IPS DF 6.9 (cell line): ENCODE measurements at places on chromosomes 11 and 22.

DNA sequence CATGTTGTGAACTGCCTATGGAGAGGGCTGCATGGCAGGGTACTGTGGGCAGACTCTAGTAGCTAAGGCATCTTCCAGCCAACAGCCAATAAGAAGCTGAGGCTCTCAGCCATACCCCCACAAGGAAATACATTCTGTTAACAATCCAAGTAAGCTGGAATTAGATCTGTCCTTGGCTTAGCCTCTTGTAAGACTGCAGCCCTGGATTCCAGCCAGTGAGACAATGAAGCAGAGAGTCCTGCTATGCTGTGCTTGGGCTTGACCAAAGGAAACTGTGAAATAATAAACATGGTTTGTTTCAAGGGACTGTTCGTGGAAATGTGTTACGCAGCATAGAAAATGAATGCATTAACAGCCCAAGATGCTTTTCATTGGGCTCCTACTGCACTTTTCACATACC, 1097.4 kb upstream of the CCDC90B start:
- no peak for DNase-seq

DNA sequence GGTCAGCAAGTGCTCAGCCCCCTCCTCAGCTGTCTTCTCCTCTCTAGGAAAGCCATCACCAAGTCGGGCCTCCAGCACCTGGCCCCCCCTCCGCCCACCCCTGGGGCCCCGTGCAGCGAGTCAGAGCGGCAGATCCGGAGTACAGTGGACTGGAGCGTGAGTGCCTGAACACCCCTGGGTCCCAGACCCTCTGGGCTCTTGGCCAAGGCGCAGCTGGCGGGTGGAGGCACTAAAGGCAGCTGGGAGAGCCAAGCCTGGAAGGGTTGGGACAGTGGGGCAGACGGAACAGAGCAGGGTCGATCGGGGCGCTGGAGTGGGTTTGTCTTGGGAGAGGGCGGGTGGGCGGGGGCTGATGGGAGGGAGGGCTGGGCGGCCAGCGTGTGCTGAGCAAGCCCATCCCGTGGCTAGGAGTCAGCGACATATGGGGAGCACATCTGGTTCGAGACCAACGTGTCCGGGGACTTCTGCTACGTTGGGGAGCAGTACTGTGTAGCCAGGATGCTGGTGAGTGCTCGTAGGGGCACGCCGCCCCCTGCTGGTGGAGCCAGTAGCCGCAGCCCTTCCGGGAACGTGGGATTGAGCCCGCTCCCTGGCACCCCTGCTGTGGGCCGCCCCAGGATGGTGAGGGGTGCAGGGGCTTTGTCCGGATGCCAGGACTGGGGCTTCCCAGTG, 14.1 kb upstream of the MDK start:
- DNase-seq = no peak

GRCh38 chr11:134589129-134589528, 177.1 kb upstream of the B3GAT1 start:
- no peak for DNase-seq

DNA sequence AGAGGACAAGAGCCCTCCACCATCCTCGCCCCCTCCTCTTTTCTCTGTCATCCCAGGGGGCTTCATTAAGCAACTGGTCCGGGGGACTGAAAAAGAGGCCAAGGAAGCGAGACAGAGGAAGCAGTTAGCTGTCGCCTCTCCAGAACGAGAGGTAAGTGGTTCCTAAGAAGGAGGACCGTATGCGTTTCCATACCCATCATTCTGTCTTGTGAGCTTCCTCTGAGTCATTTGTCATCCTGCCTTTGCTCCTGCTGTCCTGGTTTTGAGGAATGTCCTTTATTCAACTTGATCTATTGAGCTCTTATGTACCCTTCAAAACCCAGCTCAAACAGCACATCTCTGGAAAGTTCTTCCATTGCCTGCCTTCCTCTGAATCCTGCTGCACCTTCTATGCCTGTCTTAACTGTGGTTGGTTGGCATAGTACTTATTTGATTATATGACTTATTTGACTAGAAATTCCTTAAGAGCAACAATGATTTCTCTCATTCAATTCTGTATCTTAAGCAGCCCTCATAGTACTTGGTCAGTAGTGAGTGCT, 21.3 kb downstream of the MYO18B start:
- no peak for DNase-seq

DNA sequence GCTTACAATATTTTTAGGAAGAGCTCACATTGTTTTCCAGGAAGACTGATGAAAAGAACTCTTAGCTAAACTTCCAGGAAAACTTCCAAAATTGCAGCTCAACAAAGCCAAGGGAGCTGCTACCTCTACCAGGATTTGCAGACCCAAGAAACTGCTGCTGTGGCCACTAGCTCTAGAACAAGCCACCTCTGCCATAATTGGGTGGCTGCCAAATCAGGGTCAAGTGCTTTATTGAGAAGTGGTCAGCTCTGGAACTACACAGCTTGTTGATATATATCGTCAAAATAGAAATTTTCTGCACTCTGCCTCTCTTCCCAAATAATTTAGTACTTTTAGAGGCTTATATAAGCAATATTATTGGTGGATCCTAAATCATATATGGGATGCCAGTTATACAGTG, 371.8 kb upstream of the CHORDC1 start:
- no peak for DNase-seq

DNA sequence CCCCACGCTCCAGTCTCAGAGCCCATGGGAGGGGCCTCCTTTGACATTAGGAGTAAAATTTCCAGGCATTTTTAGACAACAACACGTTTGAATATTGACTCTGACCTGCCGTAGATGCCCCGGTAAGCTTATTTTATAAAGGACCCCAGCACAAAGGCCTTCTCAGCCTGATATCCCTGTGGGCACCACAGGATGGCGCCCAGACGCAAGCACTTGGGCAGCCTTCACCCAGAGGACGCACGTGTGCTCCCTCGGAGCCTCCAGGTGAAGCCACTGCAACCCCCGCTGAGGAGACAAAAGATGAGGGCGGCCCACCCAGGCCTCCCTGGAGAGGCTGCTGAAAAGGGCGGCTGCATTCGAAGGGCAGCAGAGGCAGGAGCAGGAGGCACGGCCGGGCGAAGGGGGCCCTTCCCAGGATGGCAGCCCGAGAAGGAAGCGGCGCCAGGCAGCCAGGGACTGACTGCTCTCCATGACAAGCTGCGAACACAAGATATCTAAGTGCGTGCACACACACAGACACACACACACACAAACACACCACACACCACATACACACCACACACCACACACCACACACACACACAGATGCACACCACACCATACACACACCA, 15.2 kb upstream of the TH start:
- no peak for DNase-seq

DNA sequence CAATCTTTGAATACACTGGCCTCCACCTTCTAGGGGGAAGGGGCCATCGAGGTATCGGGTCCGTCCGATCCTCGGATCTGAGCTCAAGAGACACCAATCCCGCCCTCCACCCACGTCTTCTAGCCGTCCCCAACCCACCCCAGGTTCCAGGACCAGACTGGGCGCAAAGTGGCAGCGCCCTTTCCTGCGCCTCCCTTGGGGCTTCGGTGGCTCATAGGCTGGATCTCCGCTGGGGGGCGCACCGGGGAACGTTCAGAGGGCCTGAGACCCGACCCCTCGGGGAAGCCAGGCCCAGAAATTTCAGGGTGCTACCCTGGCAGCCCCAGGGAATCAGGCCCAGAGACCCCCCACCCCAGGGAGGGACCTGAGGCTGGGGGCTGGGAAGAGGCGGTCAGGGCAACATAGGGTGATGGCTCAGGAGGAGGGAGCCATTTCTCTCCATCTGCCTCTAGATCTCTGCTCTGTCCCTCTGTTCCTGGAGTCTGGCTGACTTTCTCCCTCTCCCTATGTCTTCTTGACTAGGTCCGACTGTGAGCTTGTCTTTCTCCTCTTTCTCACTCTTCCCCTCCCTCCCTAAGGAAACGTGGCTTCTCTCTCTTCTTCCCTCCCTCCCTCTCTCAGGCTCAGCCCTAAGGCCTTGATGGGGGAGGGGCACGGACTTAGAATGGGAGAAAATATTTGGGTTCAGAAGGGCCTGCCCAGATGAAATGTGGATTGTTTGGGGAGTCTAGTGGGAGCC, 1.1 kb downstream of the CREB3L1 start:
- no peak for DNase-seq

- DNase-seq = no peak
These were observed 24.7 kb downstream of the EXT2 start for GRCh38 chr11:44120169-44120568.

DNA sequence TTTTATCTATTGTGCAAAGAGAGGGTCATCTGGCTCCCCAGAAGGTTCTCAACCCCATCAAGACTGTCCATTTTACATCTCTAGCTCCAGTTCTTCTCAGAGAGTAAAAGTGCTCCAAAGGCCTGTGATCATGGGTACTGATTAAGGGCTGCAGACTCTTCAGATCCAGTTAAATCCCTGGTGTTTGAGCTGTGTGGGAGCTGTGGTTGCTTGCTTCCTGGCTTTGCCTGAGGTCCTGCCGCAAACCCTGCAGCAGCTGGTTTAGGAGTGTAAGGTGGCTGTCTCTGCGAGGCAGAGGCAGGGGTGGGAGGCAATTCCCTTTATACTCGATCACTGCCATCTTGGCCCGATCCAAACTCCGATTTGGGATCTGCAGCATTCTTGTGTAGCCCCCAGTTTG, 1.2 kb downstream of the MRPL17 start:
- DNase-seq = no peak

DNA sequence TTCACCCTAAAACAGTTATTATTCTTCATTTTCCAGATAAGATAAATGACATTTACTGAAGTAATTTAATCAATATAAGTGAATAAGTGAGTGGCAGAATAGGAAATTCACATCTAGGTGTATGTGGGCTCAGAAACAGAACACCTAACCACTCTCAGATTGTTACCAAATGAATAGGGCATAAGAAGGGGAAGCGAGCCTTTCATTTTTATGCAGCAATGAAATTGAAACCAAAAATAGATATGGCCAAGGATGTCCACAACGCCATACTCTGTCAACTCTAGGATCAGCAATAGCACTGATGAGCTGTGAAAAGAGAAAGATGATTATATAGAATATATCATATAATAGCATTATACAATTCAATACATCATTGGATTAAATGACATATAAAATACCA, 398.1 kb upstream of the API5 start:
- no peak for DNase-seq

DNA sequence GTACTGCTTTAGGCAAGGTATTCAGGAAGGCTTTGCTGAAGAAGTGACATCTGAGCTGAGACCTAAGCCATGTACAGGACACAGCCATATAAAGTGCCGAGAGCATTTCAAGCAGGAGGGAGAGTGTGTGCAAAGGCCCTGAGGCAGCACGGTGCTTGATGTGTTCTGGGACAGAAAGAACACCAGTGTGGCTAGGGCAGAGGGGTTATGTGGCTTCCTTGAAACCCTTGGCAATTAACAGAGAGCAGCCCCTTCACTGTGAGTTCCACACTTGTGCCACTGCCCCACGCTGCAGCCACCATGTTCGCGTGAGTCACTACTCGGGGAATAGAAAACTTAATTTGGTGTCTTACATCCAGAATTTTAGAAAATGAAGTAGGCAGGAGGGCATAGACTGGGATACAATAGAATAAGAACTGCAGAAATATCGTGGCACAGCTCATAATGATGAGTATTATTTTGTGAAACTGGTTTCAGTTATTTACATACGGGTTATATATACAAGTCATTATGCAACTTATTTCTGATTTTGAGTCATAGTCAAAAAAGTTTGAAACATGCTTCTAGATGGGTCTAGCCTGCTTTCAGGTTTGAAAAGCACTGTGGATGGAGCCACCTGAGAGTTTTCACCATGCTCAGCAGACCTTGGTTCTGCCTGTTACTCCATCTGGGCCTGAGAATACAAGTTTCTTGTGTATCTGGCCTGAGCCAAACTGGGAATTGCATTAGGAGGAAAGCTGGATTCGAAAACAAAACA, 11.8 kb downstream of the IL10RA start:
- DNase-seq = no peak

- DNase-seq = no peak
These were observed 14.5 kb downstream of the MIF start for GRCh38 chr22:23908587-23909205.

GRCh38 chr11:43922744-43923405, 19.6 kb upstream of the C11orf96 start:
- DNase-seq = no peak

DNA sequence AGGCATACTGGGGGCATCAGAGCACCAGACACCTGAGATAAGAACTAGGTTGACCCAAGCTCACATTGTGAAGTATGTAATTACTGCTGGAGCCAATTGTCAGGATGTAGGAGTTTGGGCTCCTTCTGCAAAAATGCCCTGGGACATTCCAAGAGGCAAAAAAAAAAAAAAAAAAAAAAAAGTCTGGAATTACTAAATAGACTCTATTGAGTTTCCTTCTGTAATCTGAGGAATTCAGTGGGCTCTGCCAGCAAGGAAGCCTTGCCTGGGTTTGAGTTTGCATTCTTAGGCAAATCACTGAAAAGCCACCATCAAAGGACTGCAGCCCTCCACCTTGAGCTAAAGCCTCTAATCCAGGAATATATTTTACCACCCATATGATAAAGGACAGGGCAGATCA, 8.0 kb upstream of the CAVIN3 start:
- no peak for DNase-seq

DNA sequence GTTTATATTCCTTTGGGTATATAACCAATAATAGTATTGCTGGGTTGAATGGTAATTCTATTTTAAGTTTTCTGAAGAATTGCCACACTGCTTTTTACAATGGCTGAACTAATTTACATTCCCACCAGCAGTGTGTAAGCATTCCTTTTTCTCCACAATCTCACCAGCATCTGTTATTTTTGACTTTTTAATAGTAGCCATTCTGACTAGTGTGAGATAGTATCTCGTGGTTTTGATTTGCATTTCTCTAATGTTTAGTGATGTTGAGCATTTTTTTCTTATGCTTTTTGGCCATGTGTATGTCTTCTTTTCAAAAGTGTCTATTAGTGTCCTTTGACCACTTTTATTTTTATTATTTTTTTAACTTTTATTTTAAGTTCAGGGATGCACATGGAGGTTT, 275.3 kb downstream of the METTL15 start:
- no peak for DNase-seq

- DNase-seq = no peak
These were observed 12.3 kb downstream of the BACE1 start for GRCh38 chr11:117303646-117304315.

DNA sequence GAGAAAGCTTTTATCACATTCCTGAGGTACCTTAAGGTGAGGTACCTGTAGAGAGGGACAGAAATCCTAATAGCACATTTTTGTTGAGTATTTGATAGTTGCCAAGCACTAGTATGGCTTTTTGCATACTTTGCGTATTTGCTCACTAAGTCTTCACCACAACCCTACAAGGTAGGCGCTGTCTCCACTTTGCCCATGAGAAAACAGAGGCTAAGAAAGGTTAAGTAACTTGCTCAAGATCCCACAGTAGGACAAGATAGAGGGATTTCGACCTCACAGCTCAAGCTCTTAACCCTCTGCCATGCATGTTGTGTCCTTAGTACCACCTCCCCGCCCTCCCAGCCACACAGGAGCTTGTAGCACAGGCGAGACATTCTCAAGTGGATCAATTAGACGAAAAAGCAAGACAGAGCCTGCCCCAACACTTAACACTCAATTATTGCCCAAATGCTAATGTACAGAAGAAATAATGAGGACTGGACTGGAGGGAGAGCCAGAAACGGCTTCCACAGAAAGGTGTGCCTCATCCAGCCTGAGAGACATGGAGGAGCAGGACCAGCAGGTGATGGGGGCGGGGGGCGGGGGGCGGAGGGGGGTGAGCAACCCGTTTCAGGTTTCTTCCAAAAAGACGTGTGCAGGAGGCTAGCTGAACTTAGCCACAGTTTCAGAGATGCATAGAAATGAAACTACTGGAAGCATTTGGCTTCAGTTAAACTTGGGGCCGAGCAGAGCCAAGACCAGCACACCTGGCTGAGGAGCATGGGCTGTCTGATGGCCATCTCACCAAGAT, 26.7 kb upstream of the CD44 start:
- DNase-seq = no peak
